Mesendoderm (in vitro differentiated cells): ENCODE measurements at places on chromosomes 16 and 17.

DNA sequence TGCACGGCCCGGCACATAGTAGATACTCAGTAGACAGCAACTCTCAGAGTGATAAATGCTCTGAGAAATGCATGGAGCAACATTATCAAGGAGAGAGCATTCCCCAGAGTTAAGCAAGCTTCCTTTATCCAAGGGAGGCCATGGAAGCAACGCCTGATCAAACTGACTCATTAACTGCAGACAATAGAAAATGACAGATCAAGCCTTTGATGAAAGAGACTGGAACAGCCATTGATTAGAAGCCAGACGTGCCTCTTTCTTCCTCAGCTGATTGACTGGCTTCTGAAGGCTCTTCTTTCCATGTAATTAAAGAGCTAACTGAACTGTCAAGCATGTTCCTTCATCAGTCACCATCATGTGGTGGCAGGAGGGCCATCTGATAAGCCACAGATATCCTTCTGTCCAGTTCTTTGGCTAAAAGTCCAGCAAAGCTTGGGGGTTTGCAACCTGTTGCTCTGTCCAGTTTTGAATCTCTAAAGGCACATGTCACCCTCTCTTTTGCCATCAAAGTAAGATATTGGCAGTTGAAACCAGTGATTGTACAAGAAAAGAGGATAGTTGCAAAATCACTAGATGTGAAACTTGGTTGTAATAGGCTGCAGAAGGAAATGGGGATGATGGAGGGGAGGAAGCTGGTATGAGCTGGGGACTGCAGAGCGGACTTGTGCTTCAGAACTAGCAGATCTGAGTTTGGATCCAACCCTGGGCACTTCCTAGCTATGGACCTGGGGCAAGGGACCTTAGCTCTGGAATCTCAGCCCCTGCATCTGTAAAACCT lies 188.0 kb downstream of the HAPSTR1 start:
- DNase-seq = no peak

- DNase-seq = no peak
Measured at GRCh38 chr16:3518292-3518985, 17.6 kb downstream of the CLUAP1 start.

GRCh38 chr16:13866073-13866472 lies 53.9 kb upstream of the ERCC4 start:
- DNase-seq = peak; percentile 90

GRCh38 chr16:11738742-11739544 lies 3.7 kb downstream of the TXNDC11 start:
- DNase-seq = no peak

GRCh38 chr17:31495022-31495885 lies 103.8 kb downstream of the RAB11FIP4 start:
- DNase-seq = no peak

- no peak for DNase-seq
Measured at GRCh38 chr17:41223821-41224220, 2.6 kb upstream of the KRTAP9-2 start.

- no peak for DNase-seq
Measured at GRCh38 chr16:78871241-78871640, 729.3 kb downstream of the MAF start.

- DNase-seq = no peak
Measured at GRCh38 chr16:85078952-85079351, 33.3 kb downstream of the CIBAR2 start.

DNA sequence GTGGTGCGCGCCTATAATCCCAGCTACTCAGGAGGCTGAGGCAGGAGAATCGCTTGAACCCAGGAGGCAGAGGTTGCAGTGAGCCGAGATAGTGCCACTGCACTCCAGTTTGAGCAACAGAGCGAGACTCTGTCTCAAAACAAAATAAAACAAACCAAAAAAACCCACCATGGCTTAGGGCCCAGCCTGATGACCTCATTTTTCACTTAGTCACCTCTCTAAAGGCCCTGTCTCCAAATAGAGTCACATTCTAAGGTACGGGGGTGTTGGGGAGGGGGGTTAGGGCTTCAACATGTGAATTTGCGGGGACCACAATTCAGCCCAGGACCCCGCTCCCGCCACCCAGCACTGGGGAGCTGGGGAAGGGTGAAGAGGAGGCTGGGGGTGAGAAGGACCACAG lies 1.4 kb upstream of the STH start:
- no peak for DNase-seq

GRCh38 chr16:15617901-15618300 lies 25.1 kb downstream of the MARF1 start:
- DNase-seq = no peak

GRCh38 chr17:39252788-39253460 lies 27.2 kb upstream of the STAC2 start:
- DNase-seq = peak; percentile 75

DNA sequence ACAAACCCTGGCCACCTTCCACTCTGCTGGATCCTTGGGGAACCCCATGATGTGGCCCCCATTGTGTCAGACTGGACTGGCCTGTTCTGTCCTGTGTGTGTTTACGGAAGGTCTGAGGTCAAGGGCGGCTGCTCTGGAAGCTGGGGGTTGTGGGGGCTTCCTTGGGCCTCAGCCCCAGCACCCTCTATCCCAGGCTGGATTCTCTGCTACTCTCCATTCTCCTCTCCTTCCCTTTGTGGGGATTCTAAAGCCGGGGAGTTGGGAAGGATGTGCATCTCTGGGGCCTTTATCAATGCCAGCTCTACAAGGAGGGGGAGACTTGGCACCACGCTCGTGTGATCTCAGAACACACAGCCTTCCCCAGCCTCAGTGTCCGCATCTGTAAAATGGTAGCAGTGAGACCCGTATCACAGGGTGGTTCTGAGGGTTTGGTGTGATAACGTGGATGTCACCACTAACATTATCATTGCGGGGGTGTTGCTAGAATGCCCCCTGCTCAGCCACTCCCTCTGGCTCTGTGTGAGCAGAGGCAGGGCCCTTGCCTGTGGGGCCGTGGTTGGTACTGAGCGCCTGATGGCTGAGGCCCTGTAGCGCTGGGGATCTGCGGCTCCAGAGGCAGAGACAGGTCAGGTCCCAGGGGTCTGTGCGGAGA lies 18.1 kb downstream of the ADGRG1 start:
- DNase-seq = no peak

DNA sequence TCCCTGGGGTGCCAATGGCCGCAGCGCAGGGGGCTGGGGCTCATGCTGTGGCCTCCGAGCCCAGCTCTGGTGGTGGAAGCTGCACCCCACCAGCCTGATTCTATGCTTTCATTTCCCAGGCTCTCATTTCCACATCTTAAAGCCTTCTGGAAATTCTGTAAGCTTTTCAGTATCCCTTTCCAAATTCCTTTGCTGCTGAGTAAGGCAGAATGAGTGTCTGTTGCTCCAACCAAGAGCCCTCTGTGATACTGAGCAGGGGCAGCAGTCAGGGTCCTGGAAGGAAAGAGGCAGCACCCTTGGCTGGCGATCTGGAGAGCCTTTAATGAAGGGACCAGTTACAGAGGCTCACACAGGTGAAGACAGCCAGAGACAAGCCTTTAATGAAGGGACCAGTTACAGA lies 79.5 kb upstream of the FOXF1 start:
- DNase-seq = no peak

GRCh38 chr16:19881028-19881427 lies 3.6 kb downstream of the GPRC5B start:
- DNase-seq = no peak

DNA sequence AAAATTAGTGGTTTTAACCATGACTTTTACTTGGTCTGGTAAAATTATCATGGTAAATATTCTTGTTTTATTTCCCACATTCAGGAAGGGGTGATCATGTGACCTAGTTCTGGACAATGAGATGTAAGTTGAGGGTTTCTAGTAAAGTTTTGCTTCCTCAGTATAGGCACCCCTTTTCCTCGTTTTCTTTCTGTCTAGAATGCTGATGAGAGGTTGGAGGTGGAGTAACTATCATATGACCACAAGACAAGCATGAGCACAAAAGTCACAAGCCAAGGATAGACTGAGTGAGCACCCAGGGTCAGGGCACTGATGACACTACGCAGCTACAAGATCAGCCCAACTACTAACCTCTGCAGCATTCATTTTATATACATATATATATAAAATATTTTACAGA lies 53.9 kb downstream of the MYO1D start:
- no peak for DNase-seq

GRCh38 chr17:76797241-76797840 lies 59.4 kb downstream of the MFSD11 start:
- peak; percentile 69 for DNase-seq

- no peak for DNase-seq
Measured at GRCh38 chr17:64472564-64472963, 23.6 kb downstream of the MILR1 start.

GRCh38 chr16:75304521-75305363 lies 53.3 kb upstream of the BCAR1 start:
- peak; percentile 42 for DNase-seq

- DNase-seq = no peak
Measured at GRCh38 chr17:58965221-58965620, 141.5 kb downstream of the TRIM37 start.

GRCh38 chr17:37742116-37742761 lies 2.6 kb downstream of the HNF1B start:
- peak; percentile 63 for DNase-seq

DNA sequence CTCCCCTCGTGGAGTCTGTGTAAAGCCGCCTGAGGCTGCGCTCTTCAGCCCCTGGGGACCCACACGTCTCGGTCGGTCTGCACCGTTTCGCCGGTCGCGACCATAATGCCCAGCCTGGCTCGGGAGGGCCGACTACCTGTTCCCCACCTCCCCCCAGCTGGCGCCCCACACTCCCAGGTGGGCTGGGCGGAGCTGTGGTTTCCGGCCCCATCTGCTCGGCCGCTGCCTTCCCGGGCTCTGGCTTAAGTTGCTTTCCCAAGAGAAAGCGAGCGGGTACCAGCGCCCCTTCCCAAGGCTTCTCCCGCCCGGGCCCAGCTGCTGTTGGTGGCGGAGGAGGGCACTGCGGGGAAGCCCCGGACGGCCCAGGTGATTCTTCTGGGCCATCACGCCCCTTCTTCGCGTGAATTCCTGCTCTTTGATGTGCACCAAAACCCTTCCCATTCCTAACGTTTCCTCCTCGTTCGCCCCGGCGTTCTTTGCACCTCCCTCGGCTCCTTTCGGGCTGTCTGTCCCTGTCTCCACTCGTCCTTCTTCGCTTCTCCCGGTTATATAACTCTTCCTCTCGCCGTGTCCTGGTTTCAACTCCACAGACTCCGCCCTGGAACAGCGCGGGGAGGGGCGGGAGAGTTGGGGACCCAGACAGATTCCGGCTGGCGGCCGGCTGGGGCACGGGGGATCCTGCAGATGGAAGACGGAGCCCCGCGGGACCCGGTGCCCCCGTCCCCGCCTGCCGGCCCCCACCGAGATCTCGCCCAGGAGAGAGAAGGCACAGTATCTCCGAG lies 2.0 kb downstream of the KDM6B start:
- DNase-seq = peak; percentile 66

GRCh38 chr17:7806587-7806986 lies 27.4 kb upstream of the KDM6B start:
- no peak for DNase-seq

- DNase-seq = no peak
Measured at GRCh38 chr16:58906981-58907715, 173.0 kb upstream of the GOT2 start.

DNA sequence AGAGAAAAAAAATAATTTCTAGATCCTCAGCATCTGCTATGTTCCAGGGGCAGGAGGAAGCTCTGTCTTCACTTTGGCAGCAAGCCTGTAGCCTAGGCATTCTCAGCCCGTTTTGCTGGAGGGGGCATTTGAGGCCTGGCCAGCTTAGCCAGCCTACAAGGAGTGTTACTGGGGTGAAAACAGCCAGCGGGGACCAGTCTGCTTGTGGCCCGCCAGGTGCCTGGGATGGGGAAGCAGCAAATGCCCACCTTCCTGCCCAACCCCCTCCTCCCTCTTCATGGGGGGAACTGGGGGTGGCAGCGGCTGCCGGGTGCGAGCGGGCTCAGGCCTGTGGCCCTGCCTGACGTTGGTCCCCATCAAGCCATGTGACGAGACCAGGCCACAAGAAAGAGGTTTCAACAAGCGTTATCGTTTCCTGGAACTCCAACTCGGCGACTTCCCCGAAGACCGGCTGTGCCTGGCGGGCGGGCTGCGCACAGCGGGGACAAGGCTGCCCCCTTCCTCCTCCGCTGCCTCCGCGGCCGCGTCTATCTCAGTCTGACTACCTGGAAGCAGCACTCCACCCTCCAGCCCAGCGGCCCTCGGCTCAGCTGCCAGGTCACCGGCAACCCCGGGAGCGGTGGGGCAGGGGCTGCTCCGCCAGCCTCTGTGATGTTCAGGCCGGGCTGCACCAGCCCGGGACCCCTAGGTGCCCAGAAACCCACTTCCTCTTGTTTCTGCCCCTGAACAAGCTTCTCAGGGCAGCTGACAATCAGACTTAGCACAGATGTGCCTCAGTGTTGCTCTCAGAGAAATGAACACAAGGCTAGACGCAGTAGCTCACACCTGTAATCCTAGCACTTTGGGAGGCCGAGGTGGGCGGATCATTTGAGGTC lies 22.9 kb downstream of the SOCS1 start:
- peak; percentile 35 for DNase-seq

DNA sequence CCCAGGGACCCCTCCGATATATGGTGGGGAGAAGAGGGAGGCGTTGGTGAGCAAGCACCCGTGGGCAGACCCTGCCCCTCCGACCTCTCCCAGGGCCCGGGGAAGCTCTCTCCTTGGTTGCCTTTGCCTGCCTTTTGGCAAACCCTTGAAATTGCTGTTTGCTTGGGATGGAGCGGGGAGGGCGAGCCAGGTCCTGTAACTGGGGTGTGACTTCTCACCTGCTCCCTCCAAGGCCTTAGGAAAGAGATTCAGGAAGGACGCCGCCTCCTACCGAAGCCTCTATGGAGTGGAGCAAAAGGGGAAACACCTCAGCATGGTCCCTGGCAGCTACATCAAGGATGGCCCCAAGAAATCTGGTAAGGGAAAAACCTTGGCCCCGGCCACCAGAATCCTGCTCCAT lies 4.6 kb downstream of the C16orf78 start:
- no peak for DNase-seq

GRCh38 chr16:47625115-47625567 lies 164.0 kb downstream of the PHKB start:
- DNase-seq = no peak

- no peak for DNase-seq
Measured at GRCh38 chr17:17736205-17737183, 55.2 kb downstream of the RAI1 start.

DNA sequence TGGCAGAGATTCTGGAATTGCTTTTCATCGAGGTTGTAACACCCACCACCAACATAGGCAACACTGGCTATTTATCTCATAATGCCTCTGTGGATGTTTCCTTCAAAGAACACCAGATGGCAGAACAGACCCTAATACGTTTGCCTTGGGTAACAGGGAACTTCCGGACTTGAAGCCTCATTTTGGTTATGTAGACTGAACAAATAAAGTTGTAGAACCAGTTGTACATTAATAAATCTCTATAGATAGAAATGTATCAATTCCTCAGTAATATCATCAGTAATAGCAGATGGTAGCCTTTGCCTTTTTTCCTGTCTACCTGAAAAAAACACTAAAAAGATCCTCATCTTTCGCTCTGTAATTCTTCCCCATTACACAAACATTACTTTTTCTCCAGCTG lies 25.9 kb upstream of the APOH start:
- peak; percentile 72 for DNase-seq

- DNase-seq = peak; percentile 86
Measured at GRCh38 chr17:7887482-7888183, 956 bp upstream of the CHD3 start.
